ENCODE measurements at places on chromosomes 4 and X.

DNA sequence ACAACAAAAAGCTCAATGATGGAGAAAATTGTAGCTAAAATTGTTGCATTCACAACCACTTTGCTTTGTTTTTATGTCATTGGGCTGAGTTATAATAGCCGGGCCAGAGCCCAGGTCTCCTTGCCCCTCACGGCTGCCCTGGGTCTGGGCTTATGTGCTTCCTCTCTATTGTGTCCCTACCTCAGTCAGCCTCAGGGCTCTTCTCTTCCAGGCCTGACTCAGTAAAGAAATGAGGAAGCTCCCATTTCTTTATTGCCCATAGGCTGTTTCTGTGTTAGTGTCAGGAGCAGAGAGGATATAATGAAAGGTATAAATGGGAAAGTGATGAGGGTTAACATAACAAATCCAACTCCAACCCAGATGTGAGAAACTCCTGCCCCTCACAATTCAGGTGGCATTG is 18.0 kb downstream of the BST1 start:
- no peak for DNase-seq

DNA sequence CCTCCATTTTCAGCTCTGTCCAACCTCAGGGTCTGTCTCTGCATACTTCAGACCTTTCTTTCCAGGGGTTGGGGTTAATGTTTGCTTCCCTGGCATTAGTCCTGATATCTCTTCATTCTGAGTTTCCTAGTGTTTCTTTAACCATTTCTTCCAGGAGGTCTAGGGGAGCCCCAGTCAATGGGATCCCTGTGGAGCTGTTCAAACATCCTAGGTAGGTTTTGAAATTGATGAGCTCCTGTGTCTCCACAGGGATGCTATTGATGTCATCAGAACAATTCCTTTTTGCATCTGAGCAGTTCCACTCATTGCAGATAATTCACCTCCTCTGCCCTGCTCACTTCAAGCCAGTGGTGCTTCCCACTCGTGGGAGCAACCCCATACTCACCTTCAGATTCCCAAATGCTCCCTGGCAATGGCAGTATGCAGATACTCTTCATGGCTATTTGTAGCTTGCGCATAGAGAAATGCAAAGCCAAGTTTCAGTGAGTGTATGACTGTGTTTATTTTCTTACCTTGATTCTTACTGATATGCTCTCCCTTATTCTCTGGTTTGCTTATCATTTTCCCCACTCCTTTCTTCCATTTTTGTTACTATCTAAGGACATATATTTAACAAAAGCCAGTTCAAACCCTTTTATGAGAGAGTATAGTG is 33.7 kb upstream of the LIMCH1 start:
- DNase-seq, result no peak

DNA sequence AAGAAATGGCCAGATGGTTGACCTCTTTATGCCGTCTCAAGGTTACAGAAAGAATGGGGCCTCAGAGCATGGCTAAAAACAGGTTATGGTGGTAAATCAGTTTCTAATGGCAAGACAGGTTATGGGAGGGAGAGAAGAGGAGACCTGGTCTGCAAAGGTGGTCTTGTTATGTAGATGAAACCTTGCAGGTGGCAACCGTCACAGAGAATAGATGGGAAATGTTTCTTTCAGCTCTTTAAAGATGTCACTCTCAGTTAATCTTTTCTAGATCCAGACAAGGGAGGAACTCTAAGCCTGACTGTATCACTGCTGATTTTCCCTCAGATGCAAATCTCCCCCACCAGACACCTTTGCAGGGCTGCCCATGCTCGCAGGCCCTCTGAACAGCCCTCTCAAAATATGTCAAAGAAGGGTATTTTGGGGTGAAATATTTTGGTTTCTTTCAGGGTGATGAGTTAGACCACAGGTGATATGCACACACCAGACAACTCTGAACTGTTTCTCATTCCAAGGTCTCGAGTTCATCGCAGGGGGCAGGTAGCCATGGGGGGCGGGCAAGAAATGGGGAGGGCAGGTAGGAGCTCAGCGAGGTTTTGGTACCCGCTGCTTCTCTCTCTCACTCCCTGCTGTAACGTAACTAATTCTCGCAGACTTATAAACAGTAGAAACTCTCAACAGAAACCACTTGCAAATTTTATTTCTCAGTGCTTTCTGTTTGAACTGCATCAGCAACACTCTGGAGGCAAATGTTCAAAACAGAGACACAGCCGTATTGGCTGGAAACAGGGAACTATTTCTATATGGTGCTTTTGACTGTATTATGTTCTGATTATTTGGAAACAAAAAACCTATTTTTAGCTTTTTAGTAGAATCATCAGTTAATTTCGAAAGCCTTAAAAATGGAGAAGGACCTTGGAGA is 32.4 kb downstream of the CASP3 start:
- no peak for DNase-seq

DNA sequence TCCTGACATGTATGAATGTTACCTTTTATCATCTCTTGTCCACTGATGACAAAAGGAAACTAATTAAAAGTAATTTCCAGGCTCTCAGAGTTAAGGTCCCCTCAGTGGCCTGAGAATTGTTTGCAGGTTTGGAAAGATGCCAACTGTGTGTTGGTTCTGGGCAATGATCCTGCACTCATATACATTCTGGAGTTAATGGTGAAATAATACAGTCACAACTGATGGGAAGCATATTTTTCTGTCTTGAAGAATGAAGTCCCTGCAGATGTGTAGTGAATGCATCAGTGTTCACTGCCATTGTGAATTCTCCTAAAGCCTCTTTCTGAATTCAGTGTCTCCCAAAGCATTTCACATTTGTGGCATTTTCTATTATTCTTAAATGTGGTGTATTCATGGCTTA is 238.1 kb upstream of the PPP1R2C start:
- no peak for DNase-seq

- DNase-seq, result no peak
Measured at GRCh38 chr4:141246243-141246642, 25.5 kb downstream of the ZNF330 start.

DNA sequence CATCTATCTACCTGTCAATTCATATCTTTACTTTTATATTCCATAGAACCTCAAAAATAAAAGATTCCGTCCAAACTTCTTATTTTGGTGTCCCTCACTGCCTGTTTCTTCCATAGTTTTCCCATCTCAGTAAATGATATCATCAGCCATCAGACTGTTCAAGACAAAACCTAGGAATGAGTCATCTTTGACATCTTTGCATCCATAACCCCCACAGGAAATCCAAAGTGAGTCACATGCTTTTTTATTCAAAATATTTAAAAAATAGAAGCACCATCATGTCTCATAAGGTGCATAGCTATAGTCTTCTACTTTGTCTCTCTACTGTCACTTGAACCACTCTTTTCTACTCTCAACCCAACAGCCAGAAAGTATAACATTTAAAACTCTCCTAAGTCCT is 29.9 kb upstream of the CXXC4 start:
- DNase-seq, result no peak

DNA sequence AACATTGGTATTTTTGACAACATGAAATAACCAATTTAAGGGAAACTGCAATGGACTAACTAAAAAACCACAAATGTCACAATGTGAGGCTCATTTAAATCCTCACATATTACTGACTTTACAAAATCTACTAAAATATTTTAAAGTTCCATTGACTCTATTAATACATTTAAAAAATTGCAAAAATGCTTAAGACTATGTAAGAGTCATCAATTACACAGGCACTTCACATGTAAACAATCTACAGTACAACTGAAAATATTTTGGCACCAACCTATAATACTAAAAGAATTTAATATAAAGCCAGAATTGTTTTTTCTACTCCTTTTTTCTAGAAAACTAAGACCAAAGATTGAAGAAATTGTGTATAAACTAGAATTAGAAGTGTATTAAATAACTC is 76.8 kb upstream of the RBMXL3 start:
- no peak for DNase-seq

- no peak for DNase-seq
Measured at GRCh38 chrX:65920620-65921019, 119.3 kb downstream of the VSIG4 start.

GRCh38 chr4:6502147-6502546 is 29.7 kb upstream of the PPP2R2C start:
- DNase-seq, result peak; percentile 19

- no peak for DNase-seq
Measured at GRCh38 chr4:8681391-8681790, 88.8 kb downstream of the CPZ start.

DNA sequence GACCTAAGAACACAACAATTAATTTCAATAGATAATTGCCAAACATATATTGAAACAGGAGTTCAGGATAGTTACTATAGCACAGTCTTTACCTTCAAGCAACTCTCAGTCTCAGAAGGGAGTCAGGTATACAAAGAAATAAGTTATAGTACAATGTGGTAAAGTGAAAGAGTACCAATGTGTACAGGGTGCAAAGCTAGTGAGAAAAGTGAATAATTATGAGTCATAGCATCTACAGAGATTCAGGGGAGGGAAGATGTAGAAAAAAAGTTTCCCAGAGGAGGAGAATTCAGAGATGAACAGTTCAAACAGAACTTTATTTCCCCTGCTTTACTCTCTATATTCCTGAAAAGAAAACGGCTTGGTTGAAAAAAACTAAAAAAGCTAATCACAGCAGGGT is 22.7 kb upstream of the DKK2 start:
- DNase-seq, result no peak

DNA sequence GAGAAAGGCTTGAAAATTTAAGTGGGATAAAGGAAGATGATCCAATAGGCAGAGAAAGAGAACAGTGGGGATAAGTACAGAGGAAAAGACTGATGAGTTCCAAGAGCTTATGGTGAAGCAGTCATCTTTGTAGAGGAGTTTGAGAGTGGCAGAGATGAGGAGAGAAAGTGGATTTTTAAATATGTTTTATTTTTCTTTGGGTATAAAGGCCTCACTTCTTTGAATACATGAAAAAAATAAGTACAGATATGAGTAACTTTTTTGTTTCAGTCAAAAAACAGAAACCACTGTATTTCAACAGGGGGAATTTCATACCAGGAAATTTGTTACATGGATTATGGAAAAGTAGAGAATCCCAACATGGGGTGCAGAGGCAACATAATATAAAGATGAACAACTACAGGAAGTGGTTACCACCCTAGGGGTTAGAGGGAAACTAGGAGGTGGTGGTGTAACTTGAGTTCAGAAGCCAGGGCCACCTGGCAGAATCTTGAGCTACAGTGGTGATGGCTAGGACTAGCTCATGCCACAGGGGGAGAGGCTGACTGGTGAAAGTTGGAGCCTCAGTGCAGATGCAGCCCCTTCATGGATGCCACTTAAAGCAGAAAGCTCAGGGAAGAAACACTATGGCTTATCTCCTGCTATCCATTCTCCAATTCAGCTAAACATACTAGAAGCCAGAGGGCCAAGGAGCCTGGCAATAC is 3.4 kb upstream of the CYBB start:
- no peak for DNase-seq

All from H1 (cell line).